ENCODE measurements at places on chromosomes 2 and 18.

DNA sequence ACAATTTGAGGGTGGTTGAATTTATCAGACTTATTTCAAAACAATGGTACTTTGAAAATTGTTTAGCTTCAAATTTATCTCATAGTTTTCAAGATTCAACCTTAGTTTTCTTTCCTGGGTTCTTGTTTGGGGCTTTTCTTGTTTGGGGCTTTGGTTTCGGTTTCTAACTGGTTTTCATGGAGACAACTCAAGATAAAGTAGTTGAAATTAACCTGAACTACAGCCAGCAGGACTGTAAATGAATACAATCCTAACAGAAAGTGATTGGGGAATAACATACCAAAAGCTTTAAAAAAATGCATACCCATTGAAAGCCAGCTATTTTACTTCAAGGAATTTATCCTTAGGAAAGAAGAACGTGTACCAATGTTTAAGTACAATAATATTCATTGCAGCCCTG lies 133.5 kb upstream of the SLC14A2 start:
- peak; percentile 48 for DNase-seq

DNA sequence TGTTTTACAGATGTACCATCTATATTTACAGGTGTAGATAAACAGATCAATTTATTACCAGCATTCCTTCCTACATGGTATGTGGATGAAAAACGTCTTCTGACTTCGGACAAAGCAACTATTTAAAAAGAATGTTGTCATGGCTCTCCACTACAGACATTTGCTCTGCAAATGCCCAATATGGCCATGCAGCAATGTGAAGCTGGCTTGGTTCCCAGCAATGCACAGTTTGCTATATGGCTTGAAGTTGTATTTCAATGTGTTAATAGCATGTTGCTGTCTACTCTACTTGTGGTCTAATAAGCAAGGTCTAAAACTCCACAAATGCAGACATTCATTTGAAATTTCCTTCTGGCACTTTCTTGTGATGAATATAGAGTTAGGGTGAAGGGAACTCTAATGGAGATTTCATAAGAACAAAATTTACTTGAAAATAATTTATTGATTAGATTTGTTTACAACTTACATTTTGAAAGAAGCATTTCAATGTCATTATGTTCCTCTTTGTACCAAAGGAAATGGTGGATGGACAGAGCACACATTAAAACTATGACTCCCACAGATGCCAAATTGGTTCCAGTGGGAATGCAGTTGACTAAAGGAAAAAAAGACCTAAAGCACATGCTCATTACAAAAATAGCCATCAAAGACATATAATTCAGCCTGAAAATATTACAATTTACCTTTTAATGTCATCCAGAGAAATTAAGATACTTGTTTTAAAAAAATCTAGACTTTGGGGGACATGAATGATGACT lies 234.0 kb downstream of the DYM start:
- DNase-seq, result no peak

DNA sequence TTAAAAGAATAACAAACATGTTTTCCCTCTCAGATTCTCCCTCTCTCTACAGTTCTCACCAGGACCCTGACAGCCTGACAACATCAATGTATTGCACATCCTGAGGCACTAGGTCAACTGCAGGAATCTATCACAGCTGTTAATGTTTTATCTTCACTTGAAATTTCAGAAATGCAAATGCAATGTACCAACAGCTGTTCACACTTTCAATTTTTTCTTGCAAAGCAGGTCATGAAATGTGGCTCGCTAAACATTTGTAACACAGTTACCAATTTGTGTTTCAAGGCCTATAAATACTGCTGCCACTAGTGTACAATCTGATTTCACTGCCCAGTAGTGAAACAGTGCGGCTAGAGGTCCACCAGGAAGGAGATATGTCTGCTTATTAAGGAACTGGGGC lies 147.8 kb downstream of the EXOC6B start:
- no peak for DNase-seq

DNA sequence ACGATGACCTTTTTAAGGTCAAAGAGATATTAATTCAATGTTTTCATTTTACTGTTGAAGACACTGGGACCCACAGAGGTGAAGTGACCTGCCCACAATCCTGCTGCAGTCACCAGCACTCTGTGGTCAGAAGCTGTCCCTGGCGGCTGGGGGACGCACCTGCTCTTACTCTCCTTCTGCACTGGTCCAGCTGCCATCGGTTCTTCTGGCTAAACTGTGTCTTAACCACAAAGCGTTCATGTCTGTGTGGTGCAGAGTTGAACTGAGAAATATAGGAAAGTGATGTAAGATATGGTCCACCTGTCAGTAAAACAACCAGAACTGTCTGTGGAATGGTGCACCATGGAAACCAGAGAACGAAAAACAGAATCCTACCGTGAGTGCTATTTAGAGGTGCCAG lies 44.9 kb upstream of the SMIM21 start:
- DNase-seq, result no peak

GRCh38 chr2:85584857-85585780 lies 888 bp downstream of the VAMP5 start:
- peak; percentile 27 for DNase-seq

- no peak for DNase-seq
Observed at GRCh38 chr2:230262246-230262645, 36.7 kb downstream of the SP140 start.

- DNase-seq, result no peak
Observed at GRCh38 chr18:5720132-5720531, 175.2 kb downstream of the TMEM200C start.

DNA sequence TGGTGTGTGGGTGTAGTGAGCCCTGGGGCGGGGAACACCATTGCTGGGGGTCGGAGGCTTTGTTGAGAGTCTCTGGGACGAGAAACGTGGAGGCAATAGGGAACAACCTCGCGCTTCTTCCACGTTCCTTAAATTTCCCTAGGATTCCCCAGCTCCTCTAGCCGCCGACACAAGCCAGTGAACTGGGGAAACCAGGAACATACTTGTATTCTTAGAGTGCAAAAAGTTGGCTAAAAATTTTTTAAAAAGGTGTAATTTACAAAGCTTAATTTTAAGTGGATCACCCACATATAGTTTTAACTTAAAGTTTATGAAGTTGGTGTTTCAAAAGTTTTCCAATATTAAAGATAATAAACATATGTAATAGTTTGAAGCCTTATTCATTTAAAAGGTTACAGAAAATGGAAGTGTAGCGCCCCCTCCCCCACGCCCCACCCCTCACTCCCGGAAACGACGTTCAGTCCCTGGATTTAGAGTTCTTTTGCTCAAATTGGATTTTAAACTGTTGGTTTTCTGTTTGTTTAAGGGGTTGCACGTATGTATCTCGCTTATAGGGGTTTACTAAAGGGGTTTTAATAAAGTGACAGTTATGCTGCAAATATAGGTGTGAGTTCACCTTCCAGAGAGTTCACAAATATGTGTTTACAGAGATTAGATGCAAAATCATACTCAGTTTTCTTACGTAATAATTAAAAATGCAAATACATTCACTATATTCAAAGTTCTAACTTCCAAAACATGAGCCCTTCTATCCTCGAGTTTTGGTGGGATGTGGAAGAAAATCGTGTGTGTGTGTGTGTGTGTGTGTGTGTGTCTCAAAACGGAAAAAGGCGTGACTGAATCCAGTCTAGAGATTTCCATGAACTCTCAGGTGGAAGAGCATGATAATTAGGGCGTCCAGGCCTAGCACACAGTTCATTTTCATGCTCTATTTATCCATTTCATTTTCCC lies 872 bp downstream of the DSG2 start:
- DNase-seq, result no peak

GRCh38 chr18:75116165-75116564 lies 92.8 kb downstream of the PTGR3 start:
- DNase-seq, result no peak

- DNase-seq, result no peak
Observed at GRCh38 chr2:216574046-216574445, 59.2 kb upstream of the IGFBP2 start.

GRCh38 chr2:189076572-189076971 lies 102.4 kb downstream of the COL3A1 start:
- DNase-seq, result no peak

GRCh38 chr2:205787761-205788160 lies 105.5 kb downstream of the NRP2 start:
- no peak for DNase-seq

GRCh38 chr2:46849721-46850556 lies 65.7 kb downstream of the MCFD2 start:
- peak; percentile 51 for DNase-seq

DNA sequence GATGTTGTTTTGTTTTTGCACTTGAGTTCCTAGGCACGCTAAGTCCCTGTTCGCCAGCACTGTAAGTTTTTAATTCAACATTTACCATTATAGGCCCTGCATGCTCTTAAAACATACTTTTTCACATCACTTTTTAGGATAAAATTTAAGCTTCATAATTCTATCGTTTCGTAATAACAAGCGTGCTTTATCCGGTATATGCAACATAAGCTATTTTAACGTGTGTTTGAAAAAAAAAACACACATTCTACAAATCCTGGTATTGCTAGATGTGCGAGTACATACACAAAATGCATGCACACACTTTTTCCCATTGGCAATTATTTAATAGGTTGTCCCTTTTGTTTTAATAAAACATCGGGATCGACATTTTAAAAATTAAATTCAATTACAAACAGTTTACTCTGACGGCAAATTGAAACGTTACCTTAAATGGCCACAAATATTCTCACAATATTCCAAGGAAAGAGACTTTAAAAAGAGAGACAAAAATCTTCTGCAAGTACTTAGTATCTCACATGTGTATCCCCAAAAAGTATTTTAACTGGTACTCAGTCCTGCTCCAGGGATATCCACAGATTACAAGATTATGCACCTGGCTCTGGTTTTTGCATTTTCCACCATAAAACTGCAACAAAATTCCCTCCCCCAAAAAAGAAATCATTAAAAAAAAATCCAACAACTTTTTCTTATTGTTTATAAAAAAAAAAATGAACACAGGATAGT lies 1.0 kb upstream of the TCF4 start:
- peak; percentile 66 for DNase-seq

Measured in OCI-M1 (cell line).